Nucleus accumbens (tissue), 56 donors: ENCODE measurements at places on chromosomes 4 and X.

- DNase-seq = peak; percentile 43
Observed at GRCh38 chr4:182929296-182929695, 12.1 kb upstream of the DCTD start.

DNA sequence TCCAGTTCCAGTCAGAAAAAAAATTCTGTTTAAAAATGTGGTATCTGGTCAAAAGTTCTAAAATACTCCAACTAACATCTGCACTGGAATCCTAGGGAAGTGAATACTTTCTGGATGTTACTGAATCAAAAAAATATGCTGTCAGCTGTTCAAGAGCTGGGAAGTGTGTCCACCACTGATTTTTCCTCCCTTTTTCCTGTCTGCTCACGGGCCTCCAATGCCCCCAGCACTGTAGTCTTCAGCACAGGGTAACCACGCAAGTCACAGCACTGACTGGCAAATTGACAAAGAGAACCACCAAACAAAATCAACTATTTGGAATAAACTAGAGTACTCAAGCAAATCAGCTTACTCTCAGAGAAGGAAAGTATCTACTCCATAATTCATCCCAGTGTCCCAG lies 9.9 kb downstream of the VEGFC start:
- no peak for DNase-seq

DNA sequence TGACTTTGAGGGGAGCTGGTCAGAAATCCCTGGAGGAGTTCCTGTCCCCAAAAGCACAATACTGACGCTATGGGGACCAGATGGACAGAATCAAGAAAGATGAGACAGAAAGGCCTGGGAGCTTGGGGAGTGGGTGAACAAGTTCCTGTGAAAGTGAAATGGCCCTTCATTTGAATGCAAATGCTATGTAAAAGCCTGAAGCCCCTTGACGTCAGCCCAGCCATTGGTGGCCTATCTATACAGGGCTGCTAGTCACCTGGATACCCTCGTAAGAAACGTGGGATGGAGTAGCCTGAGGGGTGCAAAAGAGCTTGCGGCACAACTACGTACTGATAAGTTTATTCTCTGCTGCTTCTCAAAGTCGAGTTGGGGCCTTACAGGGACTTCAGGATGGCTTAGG lies at the start of gene CDX4:
Gene CDX4, plus strand, starts transcription at position 223 of the 400 bp plus-strand sequence. CDS start 201 bp downstream, outside the sequence.
- DNase-seq = no peak

DNA sequence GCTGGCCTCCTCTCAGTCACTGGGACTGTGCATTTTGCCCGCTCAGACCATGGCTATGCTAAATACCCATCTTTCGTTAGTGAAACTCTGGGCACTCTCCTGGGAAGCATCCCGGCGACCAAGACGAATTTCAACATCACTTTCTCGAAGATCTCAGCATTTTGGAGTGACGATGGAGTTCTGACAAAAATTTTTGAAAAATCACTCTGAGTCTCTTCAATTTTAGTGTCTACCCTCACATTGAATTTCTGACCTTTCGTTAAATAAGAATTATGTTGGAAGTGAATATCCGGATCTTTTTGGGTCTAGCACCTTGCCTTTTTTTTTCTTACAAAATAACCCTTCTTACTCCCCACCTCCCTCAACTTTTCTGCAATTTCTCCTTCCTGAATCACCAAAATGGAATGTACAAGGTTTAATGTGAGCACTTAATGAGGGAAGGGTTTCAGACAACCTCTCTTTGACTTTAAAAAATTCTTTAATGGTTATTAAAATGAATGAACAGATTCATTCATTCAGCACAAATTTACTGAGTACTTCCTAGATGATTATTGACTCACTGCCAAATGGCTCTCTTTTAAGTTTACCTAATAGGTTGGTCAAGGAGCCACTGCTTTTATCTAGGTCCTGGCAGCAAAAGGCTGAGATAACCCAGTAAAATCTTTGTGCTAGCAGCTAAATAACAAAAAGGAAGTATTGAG lies 746 bp upstream of the AADAT start:
- DNase-seq = no peak

- DNase-seq = no peak
Observed at GRCh38 chrX:20352504-20352903, 85.8 kb upstream of the RPS6KA3 start.

- DNase-seq = no peak
Observed at GRCh38 chr4:42488554-42488953, 91.3 kb downstream of the SHISA3 start.

- no peak for DNase-seq
Observed at GRCh38 chrX:115948018-115948923, 222.3 kb upstream of the AGTR2 start.

DNA sequence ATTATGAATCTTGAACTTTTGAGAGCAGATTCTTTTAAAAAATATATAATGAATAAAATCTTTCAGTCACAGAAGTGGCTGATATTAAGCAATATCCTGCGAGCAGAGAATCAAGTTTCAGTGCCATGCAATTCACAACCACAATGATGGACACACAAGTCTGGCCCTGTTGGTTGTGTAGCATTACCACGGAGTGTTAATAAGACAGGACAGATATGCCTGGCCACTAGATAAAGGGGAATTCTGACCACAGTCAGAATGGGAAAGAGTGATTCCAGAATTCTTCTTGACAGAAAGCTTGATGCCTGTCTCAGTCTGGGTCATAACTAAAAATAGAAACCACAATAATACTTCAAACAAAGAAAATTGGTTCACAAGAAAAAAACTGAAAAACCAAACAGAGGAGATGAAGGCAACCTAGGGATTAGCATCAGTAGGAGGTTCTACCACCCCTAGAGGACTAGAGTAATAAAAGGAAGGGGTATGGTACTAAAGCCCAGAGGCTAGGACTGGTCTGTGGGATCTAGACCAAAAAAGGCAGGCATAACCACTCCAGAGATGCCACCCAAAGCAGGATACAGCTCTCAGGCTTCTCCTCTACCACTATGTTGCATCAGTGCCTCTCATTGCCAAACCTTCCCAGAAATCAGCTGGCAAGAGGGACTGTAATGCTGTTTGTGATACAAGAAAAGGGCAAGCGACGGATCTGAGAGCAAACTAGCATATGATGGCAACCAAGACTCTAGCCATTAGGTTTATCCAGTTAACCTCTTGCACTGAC lies 59.0 kb downstream of the RNF150 start:
- no peak for DNase-seq

- DNase-seq = no peak
Observed at GRCh38 chr4:72365016-72365415, 204.0 kb downstream of the ADAMTS3 start.

- DNase-seq = no peak
Observed at GRCh38 chr4:185508181-185508580, 27.1 kb downstream of the PDLIM3 start.

DNA sequence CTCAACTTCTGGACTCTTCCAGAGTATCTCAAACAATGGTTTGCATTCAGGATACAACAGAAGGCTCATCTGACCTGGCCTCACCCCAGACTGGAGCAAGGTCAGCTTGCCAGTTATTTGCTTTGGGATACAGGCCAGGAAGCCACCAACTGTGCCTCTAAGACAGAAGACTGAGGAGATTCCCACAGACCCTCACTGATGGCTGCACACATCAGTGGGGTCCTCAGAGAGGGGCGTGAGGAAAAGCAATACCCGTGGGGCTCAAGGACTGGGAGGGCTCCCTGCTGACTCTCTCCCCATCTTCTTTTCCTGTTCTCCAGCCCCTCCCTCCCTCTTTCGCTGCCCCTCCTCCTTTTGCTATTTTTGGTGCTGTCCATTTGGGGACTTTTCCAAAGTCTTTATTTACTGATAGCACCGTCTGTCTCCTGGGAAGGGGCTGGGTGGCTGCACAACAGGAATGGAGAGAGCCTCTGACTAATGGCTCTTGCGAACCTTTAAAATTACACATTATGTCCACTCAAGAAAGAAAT lies 23.2 kb downstream of the RELL1 start:
- DNase-seq = no peak

- DNase-seq = no peak
Observed at GRCh38 chr4:113976741-113977525, 2.5 kb downstream of the ARSJ start.

GRCh38 chr4:145734576-145735346 lies 54.8 kb downstream of the C4orf51 start:
- no peak for DNase-seq

GRCh38 chr4:166312166-166312565 lies 439.1 kb downstream of the TLL1 start:
- DNase-seq = no peak

DNA sequence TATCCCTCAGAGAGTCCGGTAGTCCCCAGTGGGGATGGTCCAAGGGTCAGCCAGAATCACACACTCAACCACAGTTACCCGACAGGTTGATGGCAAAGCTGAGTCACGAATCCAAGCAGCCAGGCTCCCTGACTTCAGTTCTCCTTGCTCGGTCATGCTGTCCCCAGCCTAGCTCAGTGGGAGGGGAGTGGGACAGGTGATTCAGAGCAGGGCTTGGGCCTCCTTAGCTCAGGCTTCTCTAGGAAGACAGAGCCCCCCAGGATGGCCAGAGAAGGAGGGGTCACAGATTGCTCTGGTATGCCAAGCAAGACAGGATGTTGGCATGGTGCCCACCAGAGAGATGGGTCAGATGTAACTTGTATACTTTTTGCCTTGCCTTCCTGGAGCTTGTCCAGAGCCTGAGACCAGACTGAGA lies 66.5 kb downstream of the EFNB1 start:
- no peak for DNase-seq

DNA sequence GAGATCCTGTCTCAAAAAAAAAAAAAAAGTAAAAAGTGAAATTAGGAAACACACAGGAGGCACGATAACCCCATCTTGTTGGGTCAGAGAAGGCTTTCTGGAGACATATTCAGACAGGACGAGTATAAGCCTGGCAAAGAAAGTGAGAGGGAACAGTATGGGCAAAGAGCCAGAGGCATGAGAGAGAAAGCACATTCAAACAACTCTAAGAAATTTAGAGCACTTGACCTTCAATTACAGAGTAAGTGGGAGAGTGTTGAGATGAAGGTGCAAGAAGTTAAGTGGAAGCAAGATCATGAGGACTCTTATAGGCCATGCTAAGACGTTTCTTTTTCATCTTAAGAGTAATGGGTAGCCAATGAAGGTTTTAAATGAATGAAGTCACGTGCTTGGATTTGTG lies 70.4 kb downstream of the ELOVL6 start:
- no peak for DNase-seq

GRCh38 chr4:123505095-123506010 lies 108.8 kb downstream of the SPRY1 start:
- DNase-seq = peak; percentile 46

DNA sequence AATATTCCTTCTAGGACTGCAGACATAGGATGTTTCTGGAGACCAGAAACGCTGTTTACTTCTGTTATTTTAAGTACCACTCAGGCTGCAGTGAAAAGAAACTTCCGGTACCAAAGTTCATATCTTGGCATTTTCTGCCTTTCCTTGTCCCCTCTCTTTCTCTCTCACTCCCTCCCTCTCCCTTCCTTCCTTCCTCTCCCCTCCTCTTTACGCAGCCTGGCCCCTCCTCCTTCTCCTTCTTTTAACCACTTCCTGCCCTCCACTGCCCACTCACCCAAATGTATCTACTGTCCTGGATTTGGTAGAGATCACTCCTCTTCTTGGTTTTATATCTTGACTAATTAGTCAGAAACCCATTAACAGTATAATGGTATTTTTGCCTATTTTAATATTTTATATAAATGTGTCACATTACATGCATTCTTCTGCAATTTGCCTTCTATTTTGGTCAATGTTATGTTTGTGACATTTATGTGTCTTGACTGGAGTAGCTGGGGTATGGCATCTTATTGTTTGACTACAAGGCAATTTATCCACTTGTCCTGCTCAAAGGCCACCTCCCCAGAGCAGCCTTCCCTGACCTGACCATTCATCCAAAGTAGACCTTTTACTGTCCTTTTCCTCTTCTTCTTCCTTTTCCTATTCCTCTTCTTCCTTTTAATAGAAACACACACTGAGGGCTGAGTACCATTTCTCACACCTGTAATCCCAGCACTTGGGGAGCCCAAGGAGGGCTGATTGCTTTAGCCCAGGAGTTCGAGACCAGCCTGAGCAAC lies 56.9 kb downstream of the BCOR start:
- no peak for DNase-seq

DNA sequence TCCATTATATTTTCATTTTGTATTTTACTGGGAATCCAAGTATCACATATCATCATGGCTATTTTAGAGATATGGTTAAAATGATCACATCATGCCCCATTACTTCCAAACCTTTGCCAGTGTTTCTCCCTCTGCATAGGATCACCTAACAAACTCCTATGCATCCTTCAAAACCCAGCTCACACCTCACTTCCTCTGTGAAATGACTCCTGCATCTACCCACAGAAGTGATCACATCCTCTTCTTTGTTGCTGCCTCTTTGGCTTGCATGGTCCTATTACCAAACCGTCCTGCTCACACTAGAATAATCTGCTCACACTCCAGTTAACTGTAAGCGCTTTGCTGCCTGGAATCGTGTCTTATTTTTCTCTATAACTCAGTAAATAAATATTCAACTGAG lies 74.7 kb upstream of the C4orf50 start:
- DNase-seq = no peak

GRCh38 chrX:8075636-8076035 lies 95.4 kb downstream of the VCX2 start:
- DNase-seq = no peak

- no peak for DNase-seq
Observed at GRCh38 chrX:27890611-27891010, 82.8 kb downstream of the MAGEB10 start.

- no peak for DNase-seq
Observed at GRCh38 chr4:71209161-71209560, 129.7 kb upstream of the SLC4A4 start.

GRCh38 chr4:143700046-143700415 lies 444 bp downstream of the FREM3 start:
- no peak for DNase-seq
